ENCODE measurements at places on chromosomes 1 and 21.

DNA sequence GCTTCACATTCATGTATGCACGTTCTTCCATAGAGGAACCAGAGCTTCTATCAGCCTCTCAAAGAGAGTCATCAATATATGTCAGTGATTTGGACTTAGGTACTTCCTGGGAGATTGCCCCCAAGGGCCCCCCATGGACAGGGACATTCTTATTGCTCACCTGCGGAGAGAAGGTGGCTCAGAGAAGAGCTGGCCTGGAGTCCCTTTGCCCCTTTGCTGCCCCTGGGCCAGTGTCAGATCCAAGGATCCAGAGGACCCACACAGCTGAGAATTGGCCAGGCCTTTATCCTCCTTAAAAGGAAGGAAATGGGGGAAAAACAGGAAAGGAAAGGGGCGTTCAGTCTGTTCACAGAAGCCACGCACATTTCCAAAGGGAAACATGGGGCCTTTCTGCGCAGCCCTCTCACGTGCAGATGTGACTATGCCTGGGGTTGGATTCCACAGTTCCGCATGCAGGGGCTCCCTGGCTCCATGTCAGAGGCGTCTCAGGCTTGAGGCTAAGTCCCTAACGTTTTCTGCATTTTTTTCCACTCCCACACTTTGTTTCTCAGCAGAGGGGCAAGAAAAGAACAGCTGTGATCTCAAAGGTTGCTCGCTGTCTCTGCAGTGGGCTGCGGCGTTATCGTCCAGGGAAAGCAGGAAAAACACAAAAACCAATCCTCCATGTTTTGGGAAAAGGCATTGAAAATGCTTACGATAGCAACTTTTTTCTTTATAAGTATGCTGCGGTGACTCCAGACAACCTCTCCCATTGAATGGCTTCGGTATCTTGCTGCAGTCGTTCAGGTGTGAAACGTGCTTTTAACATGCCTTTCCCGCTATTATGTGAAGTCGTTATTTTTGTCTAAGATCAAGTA, 5.9 kb downstream of the C1orf226 start:
- no peak for DNase-seq

GRCh38 chr1:231106347-231106746, 55.5 kb upstream of the TRIM67 start:
- DNase-seq = no peak

DNA sequence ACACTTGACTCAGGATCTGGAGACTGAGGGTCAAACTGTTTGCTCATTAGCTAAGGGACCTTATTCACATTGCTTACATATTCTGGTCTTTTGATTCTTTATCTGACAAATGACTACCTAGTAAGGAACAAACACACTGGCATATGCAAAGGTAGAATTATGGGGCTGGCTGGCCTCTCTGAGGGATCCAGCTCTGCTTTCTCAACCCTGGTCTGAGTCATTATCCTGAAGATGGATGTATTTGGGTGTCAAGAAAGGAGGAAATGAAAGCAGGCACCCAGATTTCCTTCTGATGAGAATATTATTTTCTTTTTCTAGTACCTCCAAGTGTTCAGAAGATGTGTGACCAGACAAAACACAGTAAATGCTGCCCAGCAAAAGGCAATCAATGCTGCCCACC, 6.0 kb downstream of the SMCP start:
- no peak for DNase-seq

- DNase-seq = no peak
Observed at GRCh38 chr1:54239631-54240031, 39.7 kb downstream of the MRPL37 start.

GRCh38 chr1:57277681-57278080, 146.2 kb downstream of the DAB1 start:
- DNase-seq = no peak

DNA sequence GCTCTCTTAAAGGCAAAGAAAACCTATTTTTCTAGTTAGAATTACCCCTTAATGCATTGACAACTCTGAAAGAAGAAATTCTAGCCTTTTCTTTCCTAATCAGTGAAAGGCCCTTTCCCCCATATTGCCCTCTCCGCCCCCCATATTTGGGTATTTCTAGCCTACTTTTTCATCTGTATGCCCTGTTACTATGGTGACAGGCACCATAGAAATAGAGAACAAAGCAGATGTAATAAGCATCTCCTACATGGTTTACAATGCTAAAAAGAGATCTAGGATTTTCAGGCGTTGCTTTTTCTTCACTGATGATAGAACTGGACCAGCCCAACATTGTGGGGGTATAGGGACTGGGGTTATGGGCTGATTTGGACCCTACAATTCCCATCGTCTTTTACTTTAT, 14.5 kb downstream of the LRRC8B start:
- DNase-seq = no peak

- DNase-seq = no peak
Observed at GRCh38 chr1:109543988-109544735, 4.3 kb upstream of the GNAI3 start.

DNA sequence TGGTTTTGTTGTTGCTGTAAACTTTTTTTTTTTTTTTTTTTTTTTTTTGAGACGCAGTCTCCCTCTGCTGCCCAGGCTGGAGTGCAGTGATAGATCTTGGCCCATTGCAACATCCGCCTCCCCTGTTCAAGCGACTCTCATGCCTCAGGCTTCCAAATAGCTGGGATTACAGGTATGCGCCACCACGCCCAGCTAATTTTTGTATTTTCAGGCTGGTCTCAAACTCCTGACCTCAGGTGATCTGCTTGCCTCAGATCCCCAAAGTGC, 78.9 kb upstream of the SLC45A1 start:
- DNase-seq = no peak

GRCh38 chr1:224629965-224630364, 13.8 kb downstream of the CNIH3 start:
- DNase-seq = no peak

GRCh38 chr1:205298191-205298994, 23.2 kb downstream of the NUAK2 start:
- DNase-seq = no peak

GRCh38 chr1:227883073-227883520, 64.6 kb downstream of the WNT9A start:
- no peak for DNase-seq

GRCh38 chr1:233673947-233674431, 60.1 kb downstream of the KCNK1 start:
- no peak for DNase-seq

DNA sequence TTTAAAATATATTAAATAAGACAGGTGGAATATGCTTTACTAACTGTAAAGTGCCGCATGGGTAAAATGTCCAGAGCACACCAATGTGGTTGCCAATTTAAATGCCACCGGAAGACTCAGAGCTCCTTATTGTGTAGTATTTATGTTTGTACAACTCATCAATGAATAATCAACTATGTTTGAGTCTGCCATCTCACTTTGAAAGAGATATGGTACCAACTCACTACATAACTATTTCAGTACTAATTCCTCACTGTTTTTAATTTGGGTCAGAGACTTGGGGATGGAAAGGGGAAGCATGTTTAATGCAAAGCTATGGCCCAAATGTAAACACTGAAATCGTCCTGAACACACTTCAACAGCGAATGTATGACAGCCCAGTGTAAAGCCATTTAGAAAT, 144.8 kb downstream of the NR5A2 start:
- DNase-seq = no peak

GRCh38 chr1:8232036-8232757, 85.7 kb upstream of the SLC45A1 start:
- no peak for DNase-seq

GRCh38 chr1:82161700-82162141, 361.0 kb downstream of the ADGRL2 start:
- no peak for DNase-seq

GRCh38 chr21:46181953-46182547, 2.2 kb downstream of the SPATC1L start:
- DNase-seq = no peak

- DNase-seq = no peak
Observed at GRCh38 chr1:56409112-56409691, 170.2 kb downstream of the PLPP3 start.

DNA sequence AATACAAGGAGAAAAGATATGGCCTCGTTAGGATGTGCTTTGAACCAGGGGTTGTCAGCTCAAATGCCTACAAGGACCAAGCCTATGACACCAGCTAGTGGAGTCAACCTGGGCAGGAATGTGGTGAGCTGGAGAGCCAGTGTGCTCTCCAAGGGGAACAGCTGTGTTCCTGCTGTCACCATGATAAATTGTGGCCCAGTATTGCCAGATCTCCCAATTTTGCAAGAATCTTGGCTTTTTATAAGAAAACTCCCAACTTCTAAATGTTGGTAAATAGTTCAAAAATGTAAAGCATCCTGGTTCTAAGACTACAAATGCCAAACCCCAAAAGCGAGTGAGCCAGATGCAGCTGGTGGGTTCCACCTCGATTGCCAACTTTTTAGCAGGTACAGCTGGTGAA, 391.1 kb downstream of the PLPP3 start:
- no peak for DNase-seq

- DNase-seq = no peak
Observed at GRCh38 chr1:239819096-239819495, 272.6 kb upstream of the FMN2 start.

GRCh38 chr1:30911059-30911954, 2.7 kb upstream of the SDC3 start:
- DNase-seq = peak; percentile 53

- DNase-seq = no peak
Observed at GRCh38 chr1:63051886-63052285, 268.0 kb downstream of the ATG4C start.

GRCh38 chr1:25797939-25798338, 2.1 kb upstream of the SELENON start:
- DNase-seq = no peak

GRCh38 chr1:107810291-107810951, 154.6 kb downstream of the VAV3 start:
- DNase-seq = no peak

DNA sequence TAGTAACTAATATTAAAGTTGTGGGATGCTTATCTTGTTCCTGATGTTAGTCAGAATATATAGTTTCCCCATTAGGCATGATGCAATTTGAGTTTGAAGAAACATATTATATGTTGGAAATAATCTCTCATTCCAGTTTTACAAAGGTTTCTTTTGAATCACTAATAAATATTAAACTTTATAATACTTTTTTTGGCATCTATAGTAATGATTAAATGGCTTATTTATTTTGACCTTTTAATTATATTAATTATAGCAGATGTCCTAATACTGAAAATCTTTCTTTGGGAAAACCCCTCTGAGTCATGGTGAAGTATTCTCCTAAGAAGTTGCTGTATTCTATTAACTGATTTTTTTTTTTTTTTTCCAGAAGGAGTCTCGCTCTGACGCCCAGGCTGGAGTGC, 28.5 kb upstream of the PTGS2 start:
- DNase-seq = no peak

GRCh38 chr1:36771660-36772284, 262.5 kb downstream of the GRIK3 start:
- no peak for DNase-seq

All from activated T-cell treated with anti-CD3 and anti-CD28 coated beads for 48 hours (primary cell).